ENCODE measurements at places on chromosomes 1 and 21. TPM values are rescaled to one million over a fixed set of nuclear protein-coding genes. Genes with fewer than 3 reads are reported as not detected.

DNA sequence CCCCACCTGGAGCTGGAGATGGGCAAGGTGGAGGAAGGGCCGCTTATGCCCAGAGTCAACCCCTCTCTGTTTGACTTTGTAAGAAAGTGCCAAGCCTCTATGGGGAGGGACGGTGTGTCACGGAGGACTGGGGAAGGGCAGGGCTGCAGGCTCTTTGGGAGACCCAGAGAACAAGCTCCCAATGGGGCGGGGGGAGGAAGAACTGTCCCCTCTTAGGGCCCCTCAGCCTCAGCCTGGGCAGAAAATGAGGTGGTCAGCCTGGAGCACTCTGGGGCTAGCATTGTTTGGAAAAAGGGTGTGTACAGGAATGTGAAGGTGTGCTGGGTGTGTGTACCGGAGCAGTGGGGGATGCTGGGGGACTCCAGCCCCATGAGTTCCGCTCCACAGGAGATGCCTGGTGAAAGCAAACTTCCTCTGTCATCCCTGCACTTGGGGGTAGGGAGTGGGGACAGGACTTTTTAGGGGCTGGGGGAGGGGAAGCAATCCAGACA, 1.2 kb upstream of the INAVA start:
- DNase-seq = no peak

DNA sequence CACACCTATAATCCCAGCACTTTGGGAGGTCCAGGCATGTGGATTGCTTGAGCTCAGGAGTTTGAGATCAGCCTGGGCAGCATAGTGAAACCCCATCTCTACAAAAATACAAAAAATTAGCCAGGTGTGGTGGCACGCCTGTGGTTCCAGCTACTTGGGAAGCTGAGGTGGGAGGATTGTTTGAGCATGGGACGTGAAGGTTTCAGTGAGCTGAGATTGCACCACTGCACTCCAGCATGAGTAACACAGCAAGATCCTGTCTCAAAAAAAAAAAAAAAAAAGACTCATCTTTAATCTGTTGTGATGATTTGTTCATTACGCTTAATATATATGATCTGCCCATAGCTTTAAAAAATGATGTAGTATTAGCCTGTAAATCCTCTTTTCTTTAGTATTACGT, 44.0 kb downstream of the OR10J1 start:
- DNase-seq = no peak

GRCh38 chr1:211708006-211708405, 32.6 kb upstream of the NEK2 start:
- DNase-seq = no peak

DNA sequence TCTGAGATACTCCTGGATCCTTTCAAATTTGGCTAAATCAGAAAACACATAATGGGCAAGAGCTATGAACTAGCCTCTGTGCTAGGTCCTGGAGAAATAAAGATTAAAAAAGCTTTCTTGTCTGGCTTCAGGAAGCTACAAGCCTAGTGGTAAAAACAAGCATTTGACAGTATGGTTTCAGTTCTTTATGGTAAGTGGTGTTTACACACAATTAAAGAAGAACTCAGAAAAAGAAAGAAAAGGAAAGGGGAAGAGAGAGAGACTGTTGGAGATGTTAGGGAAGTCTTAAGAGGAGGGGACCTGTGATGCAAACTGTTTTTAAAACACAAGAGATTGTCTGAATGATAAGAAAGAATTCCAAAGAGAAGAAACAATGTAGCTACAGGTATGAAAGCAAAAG, 1.8 kb downstream of the OR10J1 start:
- DNase-seq = no peak

DNA sequence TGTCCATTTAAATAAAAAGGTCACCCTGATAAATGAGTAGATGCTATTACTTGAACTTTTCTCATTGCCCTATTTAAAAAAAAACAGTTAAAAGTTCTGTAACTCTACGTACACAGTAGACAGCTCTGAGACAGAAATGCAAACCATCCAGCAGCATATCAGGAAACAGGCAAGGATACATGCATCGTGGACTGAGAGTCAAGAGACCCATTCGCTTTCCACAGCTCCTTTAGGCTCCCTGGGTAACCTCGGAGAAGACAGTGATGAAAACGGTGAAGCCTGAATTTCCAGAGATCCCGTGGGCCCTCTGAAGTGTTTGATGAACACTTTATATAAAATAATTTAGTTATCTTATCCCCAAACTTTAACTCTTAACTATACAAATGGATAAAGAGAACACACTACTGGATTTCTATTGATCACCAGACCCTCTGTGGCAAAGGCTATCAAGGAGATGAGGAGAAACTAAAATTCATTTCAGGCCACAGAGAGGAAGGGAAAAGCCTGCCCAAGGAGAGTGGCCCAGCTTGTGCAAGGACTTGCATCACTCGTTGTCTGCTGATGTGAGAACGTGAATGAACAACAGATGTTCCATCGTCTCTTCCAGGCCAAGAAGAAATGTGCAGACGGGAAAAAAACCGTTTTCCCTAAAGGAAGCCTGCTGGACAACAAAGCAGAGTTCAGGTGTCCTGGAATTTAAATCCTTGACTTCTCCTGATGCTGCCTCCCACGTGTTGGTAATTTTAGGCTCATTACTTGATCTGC, 131.0 kb downstream of the TGFBR3 start:
- DNase-seq = peak; percentile 86

GRCh38 chr1:170162459-170163246, 16.9 kb downstream of the NTMT2 start:
- DNase-seq = peak; percentile 81

DNA sequence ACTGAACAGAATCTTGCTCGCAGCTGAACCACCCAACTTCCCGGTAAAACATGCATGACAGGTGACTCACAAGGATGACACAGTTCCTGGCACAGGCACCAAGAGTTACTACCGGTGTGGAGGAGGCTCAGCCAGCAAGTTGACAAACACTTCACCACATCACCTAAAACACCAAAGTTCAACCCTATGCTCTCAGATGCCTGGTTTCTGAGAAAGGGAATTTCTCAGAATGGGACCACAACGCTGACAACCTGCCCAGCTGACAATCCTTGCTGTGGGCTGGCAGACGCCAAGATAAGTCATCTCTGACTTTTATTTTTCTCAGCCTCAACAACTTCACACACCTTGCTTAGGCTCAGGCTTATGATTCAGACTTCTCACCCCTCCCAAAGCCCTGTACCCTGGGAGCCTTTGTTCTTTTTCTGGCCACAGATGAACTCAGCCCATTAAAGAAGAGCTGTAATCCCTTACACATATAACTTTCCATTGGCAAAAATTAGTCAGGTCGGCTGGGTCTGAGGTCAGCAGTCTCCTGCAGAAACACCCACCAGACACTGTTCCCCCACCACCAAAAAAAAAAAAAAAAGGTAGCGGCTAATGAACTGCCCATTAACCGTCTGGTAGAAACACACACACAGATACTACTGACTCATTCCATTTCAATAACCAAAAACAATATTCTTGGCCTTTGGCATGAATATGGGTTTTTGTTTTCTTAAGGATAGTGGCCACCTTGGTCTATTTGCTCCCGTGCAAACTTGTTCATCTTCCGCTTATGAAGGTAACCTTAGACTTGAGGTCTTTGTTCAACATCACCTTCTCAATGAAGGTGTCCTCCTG, 10.8 kb upstream of the TIAM1 start:
- DNase-seq = no peak

- DNase-seq = peak; percentile 10
These were observed 30.1 kb upstream of the CHAF1B start for GRCh38 chr21:36354918-36355680.

GRCh38 chr1:8701794-8702471, 115.5 kb downstream of the RERE start:
- peak; percentile 68 for DNase-seq

GRCh38 chr21:14842601-14843000, 222.2 kb downstream of the NRIP1 start:
- no peak for DNase-seq

DNA sequence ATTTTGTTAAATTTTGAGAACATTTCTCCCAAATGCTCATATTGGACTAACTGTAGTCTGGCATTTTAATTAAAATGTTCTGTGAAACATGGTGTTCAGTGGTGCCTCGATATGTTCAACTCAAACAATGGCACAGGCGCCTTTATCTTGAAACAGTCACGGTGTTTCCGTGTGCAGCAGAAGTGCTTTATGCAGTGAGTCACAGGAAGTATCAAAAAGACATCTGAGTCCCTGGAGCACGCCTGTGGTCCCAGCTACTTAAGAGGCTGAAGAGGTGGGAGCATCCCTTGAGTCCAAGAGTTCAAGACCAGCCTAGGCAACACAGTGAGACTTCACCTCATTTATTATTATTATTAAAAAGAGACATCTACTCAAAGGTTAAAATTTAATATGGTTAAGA, 52.2 kb downstream of the GREM2 start:
- no peak for DNase-seq

DNA sequence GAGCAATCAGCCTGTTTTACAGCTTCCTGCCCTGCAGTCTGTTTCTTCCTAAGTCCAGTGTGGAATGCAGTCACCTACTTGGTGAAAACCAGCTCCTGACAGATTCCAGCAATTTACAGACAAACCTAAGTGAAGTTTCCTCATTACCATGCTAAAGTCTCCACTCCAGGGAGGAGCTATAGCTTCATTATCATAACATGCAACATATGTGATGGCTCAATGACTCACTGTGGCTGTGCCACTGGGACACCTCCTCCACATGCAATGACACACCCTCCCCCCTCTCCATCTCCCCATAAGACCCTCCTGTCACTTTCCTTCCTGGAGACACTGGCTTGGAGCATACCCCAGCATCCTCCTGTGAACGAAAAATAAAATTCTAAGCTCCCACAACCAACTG, 125.2 kb downstream of the MAP3K21 start:
- DNase-seq = no peak

DNA sequence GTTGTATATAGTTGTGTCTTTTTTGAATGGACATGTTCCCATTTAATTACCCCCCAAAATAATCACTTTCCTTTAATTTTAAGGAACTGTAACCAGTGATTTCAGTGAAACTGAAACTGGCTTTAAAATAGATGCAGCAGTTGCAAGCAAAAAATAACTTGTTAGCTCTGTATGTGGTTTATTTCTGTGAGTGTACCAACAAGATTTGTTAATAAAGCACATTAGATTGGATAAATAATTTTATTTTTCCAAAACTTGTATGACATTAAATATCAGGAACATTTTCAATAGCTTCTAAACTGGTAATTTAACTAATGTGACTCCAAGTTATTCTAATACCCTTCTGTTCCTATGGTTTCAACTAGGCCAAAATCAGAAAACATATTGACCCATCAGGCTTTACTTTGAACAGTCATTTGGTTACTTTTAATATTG, 184.3 kb upstream of the CACYBP start:
- no peak for DNase-seq

- peak; percentile 65 for DNase-seq
These were observed 24.6 kb downstream of the PODN start for GRCh38 chr1:53086491-53087070.

GRCh38 chr1:70086897-70087296, 118.5 kb downstream of the LRRC40 start:
- no peak for DNase-seq

GRCh38 chr1:74681001-74681400, 7.4 kb upstream of the ERICH3 start:
- DNase-seq = peak; percentile 43

DNA sequence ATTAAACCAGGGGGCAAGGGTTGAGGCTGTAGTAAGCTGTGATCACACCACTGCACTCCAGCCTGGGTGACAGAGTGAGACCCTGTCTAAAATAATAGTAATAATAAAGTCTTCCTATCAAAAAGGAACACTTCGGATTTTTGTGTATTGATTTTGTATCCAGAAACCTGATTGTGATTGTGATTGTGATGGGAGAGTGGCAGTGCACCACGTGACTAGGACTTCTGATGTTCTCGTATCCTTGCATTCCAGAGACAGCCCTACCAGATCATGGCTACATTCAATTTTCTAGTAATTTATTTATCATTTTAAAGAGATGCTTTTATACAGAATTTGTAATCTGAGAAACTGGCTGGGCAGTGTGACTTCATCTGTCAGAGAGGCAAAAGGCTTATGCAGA, 2.6 kb upstream of the KIF1B start:
- DNase-seq = no peak

DNA sequence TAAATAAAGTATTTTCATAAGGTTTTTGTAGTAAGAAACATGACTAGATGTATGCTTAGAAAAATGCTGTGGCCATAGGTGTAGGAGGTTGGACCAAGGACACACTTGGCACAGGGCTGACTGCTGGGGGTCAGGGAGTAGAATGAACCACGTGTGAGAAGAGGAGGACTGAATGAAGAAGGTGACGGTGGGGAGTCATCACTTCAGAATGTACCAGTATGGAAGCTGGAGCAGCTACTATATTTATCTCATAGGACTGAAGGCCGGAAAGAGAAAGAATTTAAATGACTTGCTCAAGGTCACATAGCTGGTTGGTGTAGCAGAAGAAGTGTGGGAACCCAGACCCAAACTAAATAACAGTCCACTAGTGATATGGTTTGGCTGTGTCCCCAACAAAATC, 79.8 kb upstream of the HAO2 start:
- no peak for DNase-seq

DNA sequence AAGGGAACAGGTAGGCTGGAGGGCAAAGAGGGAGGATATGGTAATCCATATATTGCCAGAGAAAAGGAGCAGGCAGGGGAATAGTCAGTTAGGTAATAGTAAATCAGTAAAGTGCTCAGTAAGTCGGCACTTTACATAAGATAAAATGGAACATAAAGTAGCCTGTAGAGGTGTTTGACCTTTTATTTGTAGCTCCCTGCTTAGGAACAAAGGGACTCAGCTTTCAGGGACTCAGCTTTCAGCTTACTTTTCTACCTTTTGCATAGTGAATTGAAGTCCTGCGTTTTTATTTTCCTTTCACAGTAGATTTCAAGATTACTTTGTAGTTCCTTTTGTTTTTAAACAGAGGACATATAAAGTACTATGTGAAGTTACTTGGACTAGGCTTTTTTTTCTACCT, 87.3 kb downstream of the ITSN1 start:
- no peak for DNase-seq

- DNase-seq = no peak
These were observed 6.5 kb downstream of the TAL1 start for GRCh38 chr1:47225430-47226100.

DNA sequence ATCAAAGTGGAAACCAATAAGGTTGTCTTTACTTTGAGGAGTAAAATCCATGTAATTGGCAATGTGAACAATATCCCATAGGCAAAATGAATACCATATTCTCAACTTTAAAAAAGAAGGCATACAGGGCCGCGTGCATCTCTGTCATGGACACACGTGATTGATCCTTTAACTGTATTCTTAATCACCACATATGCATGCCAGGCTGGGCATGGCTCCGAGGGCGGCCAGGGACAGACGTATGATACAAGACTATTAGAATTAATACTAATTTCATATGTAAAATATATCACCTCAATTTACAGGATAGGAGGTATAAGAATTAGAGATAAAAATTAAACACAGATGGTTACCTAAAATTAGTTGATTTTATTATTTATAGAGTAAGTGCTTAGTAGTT, 11.2 kb downstream of the RGS21 start:
- no peak for DNase-seq

- no peak for DNase-seq
These were observed 30.3 kb upstream of the TMEM125 start for GRCh38 chr1:43239484-43239883.

The A3GALT2 gene
- total RNA-seq = not detected

The S100A12 gene
- 7.6 TPM for total RNA-seq

The ELAPOR1 gene
- total RNA-seq = 18.8 TPM

The S100A3 gene
- 0.72 TPM for total RNA-seq

The GATAD2B gene
- total RNA-seq = 11.2 TPM

The OR2G6 gene
- not detected for total RNA-seq

The CRP gene
- not detected for total RNA-seq

The PLD5 gene
- total RNA-seq = 0.21 TPM

The AMY2A gene
- not detected for total RNA-seq

The FCGR2B gene
- total RNA-seq = 1.6 TPM

The SPRR2B gene
- not detected for total RNA-seq

The TTLL7 gene
- 44.2 TPM for total RNA-seq

The ZNF683 gene
- total RNA-seq = not detected

The SNX27 gene
- total RNA-seq = 44.2 TPM

The CFAP107 gene
- not detected for total RNA-seq

Measured in tongue (tissue), 3 donors.